ENCODE measurements at places on chromosomes 1 and 21.

DNA sequence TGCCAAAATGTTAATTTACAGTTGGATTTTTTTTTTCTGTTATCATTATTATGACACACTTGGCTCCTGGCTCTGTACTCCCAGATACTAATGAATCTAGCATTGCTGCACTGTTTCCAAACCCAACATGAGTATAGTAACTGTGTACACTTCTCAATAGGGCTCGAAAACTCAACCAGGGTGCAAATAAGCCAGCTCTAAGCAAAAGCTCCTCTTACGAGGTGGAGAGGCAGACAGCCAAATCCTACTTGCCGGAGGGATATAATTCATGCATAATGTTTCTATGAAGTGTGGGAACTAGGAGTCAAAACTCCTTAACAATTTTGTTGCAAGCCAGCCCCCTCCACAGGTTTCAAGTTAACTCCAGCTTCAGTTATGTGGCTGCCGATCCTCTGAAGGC lies 510.4 kb upstream of the ZP4 start:
- no peak for DNase-seq

DNA sequence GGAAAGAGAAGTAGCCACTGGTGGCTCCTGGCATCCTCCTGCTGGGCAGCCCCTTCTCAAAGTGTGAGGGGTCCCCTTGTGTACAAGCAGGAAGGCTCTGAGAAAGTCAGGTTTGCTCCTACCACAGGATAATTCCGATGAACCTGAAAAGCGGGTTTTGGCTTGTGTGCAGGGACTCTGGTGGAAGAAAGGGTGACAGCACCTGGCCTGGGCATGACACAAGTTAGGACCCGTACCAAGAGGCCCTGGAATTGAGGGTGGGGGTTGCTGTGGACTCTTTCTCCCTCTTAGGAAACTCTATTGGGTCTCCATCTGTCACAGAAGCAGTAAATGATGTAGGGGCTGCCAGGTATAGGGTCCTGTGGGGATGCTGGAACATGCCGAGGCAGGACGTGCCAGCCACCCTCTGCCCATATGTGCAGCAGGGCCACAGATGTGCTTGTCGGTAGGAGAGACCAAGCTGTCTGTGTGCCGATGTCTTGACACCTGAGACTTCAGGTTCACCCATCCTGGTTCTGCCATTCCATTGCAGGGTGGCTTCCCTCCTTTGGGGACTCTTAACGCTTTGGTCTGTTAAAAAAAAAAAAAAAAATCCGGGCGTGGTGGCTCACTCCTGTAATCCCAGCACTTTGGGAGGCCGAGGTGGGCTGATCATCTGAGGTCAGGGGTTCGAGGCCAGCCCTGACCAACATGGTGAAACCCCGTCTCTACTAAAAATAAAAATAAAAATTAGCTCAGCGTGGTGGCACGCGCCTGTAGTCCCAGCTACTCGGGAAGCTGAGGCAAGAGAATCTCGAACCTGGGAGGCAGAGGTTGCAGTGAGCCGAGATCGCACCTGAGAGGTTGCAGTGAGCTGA lies 9.8 kb downstream of the C1orf35 start:
- DNase-seq = no peak

- DNase-seq = no peak
These were observed 225.3 kb downstream of the MRPL39 start for GRCh38 chr21:25381936-25382452.

DNA sequence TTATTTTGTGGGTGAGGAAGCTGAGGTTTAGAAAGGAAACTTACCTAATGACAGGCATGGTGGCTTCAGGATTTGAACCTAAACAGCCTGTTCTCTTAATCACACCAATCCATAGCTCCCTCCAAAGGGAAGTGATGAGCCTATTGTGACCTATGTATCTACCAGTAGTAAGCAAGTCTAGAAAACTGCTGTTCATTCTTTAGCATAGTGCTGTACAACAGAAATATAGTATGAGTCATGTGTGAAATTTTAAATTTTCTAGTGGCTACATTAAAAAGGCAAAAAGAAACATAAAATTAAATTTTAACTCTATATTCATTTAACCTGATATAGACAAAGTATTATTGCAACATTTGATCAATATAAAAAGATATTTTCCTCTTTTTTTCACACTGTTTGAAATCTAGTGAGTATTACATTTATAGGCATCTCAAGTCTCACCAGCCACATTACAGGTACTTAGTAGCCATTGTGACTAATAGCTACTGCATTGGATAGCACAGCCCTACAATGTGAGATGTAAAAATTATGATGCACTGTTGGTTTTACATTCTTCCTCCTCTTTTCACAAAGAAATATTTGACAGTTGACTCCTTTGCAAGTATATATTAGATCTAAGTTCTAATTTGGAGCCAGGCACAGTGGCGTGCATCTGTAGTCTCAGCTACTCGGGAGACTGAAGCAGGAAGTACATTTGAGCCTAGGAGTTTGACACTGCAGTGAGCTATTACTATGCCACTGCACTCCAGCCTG lies 16.6 kb downstream of the IPO9 start:
- no peak for DNase-seq
